ENCODE measurements at places on chromosomes 1 and 21.

DNA sequence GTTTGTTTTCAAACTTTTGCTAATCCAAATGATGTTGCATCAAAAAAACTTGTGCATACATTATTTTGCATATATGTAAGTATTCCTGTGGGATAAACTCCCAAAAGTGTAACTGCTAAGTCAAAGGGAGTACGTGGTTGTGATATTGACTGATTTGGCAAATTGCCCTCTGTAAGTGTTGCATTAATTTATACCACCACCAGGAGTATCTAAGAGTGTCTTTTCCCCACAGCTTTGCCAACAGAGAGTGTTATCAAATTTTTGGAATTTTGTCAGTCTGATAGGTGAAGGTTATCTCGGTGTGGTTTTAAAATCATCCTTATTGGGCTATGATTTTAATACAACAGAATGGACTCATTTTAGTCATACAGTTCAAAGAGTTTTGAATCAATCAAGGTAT lies 30.1 kb upstream of the PARP1 start:
- DNase-seq, result no peak

- no peak for DNase-seq
Observed at GRCh38 chr1:230992100-230992774, 13.3 kb downstream of the ARV1 start.

DNA sequence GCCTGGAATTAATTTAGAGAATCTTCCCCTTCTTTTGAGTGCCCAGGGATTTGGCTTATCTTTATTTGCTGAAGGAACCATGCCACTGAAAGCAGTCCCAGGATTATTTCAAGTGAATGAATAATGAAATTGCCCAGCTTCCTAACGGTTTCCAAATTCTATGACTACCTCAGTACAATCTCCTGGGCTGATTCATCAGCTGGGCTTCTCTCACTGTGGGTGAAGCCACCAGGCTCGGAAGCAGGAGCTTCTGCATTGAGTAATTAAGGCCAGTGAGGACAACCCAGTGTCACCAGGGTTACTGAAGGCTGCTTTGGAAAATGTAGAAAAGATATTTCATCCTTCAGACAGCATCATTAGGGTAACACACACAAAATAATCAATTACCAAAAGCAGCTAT lies 169.8 kb downstream of the DAB1 start:
- DNase-seq, result peak; percentile 24

GRCh38 chr21:42534421-42535378 lies 21.0 kb downstream of the SLC37A1 start:
- no peak for DNase-seq
